Suppressor macrophage (primary cell): ENCODE measurements at places on chromosomes 13 and 19.
A peak's percentile ranks its signal among the peaks of the same experiment; 100 is the strongest.

GRCh38 chr13:100306030-100306429 is 217.1 kb downstream of the PCCA start:
- no peak for DNase-seq

GRCh38 chr13:37954191-37954590 is 84.6 kb upstream of the TRPC4 start:
- DNase-seq: no peak

GRCh38 chr13:76879203-76879882 is 6.9 kb downstream of the KCTD12 start:
- DNase-seq: peak; percentile 98

DNA sequence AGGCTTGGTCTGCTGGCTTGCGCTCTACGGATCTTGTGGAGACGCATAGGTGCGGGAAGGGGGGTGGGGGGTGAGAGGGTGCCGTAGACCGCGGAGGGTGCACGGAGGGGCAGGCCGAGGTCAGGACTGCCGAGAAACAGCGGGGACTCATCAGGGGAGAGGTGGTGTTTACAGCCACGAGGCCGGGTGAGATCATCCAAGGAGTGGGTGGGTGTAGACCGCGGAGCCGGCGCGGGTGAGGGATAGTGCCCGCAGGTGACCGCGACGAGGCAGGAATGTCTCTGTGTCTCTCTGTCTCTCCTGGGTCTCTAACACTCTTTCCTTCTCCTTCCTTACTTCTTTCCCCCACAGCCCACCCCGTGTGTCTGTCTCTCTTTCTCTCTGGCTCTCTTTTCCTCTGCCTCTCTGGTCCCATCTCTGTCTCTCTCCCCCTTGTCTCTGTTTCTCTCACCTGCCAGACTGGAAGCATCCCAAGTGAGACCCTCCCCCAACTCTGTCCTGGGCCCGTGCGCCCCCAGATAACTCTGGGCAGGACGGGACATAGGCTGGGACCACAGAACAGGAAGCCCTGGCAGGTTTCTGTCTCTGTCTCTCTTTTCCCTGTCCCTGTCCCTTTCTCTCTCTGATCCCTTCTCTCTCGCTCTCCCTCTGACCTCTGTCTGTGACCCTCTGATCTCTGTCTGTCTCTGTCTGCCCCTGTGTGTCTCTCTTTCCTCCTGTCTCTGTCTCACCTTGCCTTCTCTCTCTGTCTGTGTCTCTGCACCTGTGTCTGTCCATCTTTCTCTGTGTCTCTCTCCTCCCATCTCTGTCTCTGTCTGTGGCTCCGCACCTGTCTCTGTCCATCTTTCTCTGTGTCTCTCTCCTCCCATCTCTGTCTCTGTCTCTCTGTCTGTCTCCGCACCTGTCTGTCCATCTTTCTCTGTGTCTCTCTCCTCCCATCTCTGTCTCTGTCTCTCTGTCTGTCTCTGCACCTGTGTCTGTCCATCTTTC is 1.8 kb upstream of the KLK4 start:
- DNase-seq: peak; percentile 78

DNA sequence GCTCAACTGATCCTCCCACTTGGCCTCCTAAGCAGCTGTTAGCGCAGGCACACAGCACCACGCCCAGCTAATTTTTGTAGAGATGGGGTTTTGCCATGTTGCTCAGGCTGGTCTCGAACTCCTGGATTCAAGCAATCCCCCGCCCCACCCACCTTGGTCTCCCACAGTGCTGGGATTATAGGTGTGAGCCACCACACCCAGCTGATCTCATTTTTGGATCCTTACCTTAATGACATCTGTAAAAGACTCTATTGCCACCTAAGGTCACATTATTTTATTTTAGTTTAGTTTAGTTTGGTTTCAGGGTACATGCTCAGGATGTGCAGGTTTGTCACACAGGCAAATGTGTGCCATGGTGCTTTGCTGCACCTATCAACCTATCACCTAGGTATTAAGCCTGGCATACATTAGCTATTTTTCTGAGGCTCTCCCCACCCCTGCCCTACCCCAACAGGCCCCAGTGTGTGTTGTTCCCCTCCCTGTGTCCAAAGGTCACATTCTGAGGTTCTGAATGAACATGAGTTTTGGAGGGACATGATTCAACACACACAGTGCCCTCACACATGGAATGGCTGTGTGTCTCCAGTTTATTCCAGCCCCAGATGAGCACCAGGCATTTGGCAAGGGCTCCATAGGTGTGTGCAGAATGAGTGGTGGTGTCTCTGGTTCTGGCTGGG is 1.3 kb downstream of the OR10H5 start:
- DNase-seq: no peak
